ENCODE measurements at places on chromosomes 2 and 18.
A peak's percentile ranks its signal among the peaks of the same experiment; 100 is the strongest.

- no peak for DNase-seq
Measured at GRCh38 chr2:132875193-132875592, 205.2 kb upstream of the LYPD1 start.

DNA sequence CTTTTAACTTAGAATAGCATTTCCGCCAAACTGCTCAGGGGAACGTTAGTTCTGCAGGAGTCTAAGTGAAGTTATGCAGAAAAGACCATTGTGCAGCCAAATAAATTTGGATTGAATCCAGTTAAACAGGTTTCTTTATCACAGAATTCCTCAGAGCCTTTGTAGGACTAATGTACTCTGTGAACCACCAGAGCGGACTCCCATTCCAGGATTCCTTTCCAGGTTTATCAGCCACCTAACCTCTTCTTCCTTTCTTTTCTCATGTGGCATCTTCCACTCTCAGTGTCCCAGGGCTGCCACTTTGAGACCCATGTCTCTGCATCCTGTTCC, 350.4 kb downstream of the TSN start:
- no peak for DNase-seq

DNA sequence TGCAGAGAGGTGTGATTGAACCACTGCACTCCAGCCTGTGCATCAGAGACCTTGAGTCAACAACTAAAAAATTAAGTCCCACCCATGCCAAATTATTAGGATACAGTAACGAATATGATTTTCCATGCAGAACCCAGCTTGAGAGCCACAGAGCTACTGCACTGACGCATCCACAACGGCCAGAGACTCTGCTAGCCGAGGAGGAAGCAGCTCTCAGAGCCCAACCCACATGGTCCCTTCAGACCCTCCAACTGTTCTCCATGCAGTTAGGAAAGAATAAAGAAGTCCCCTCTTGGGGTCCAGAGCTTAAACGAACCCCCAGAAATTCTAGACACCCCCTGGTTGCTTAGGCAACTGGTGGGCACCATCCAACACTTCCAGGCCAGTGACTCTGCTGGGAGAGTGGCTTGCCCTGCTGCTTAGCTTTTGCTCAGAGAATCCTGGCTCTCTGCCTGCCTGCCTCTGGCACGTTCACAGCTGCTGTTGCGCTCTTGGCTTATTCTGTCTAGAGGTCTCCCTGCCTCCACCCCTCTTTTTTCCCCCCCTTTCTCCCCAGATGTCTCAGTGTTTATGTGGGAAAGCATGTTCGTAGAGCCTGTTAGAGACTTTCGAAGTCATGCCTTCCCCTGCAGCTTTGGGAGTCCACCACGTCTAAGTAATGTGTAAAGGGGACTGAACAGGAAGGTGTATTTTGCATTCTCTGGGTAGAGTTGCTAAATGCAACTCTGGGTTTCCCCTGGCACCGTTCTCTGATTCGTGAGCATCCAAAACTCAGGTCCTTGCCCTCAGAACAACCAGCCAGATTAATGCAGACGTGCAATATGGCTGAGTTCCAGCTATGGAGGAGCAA, 26.0 kb upstream of the SP3 start:
- DNase-seq: no peak

- no peak for DNase-seq
Measured at GRCh38 chr2:7517088-7517487, 599.9 kb downstream of the RNF144A start.

DNA sequence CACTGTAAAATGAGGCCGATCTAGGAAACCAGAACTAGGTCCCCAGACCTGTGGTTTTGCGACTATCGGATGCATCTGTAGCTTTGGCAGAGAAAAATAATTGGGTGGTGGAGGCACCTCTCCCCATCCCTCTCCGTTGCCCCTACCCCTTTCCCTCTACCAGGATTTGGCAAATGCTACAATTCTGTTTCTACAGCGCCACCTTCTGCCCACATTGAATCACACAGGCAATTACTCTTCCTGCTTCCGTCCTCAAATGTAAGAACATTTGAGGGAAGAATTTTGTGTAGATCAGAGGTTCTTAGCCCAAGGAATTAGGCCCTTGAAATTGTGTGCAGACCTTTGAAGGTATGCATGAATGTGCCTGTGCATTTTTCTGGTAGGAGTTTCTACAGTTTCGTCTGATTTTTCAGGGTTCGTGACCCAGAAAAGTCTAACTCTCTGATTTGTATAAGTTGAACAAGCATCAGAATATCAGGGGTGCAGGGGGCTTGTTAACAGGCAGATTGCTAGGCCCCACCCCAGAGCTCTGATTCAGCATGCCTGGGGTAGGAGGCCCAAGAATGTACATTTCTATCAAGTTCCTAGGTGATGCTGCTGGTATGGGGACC, 11.2 kb downstream of the ATP6V1B1 start:
- peak; percentile 38 for DNase-seq

DNA sequence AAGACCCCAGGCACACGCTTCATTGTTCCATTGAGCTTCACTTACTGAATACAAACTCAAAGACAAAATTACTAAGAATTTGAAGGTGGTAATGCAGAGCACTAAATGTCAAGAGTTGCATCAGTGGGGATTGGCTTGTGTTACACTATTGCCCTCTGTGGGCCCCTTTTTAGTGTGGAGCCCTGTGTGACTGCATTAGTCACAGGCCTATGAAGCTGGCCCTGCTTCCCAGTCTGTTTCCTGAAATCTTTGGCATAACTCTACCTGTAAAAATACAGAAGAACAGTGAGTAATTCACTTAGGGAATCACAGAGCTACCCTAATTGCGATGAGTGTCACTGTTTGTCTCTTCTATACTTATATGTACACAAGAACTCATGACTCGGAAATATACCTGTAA, 40.0 kb upstream of the STPG4 start:
- DNase-seq: no peak

GRCh38 chr2:44016282-44016681, 20.5 kb upstream of the LRPPRC start:
- DNase-seq: peak; percentile 39

GRCh38 chr2:55156984-55157383, 75.1 kb downstream of the CLHC1 start:
- no peak for DNase-seq

- DNase-seq: no peak
Measured at GRCh38 chr2:32952761-32953476, 6.2 kb downstream of the LTBP1 start.

DNA sequence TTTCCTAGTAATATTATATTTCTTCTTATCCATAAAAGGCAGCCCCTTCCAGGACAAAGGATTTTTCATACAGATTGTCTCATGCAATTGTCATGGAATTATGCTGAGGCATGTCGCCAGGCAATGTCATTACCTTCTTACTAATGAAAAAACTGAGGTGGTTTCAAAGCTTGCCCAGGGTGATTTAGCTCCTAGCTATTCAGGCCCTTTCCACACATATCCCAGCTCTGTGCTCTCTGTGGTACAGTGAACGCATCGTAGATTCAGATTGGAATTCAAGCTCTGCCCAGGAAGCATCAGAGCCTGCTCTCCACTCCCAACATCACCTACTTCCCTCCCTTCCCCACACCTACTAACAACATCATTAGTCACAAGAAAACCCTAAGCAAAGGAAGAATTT, 60.1 kb downstream of the ATP8B1 start:
- no peak for DNase-seq

GRCh38 chr2:236637686-236638569, 68.3 kb downstream of the ACKR3 start:
- DNase-seq: no peak

DNA sequence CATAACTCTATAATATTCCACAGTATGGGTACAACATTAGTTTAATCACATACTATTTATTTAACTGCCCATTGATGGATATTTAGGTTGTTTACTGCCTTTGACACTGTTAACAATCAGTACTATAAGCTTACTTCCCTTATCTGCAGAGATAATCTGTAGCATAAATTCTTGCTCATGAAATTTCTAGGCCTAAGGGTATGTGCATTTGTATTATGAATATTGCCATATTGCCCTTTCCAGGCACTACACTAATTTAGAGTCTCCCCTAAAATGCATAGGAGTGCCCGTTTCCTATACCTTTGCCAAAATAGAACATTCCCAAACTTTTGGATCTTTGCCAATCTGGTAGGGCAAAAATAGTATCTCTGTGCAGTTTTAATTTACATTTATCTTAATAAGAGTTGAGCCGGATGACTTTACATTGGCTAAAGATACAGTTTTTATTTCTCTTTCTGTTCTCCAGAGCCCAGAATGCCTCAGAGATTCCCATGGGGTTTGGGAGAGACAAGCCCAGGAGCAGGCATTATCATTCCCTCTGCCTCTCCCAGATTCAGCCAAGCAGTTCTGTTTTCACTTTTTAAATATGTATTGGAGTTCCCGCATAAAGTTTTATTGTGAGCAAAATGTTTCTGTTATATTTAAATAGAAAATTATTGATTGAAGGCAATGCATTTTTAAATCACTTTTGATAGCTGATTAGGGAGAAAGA, 102.8 kb downstream of the CAPN13 start:
- DNase-seq: no peak

DNA sequence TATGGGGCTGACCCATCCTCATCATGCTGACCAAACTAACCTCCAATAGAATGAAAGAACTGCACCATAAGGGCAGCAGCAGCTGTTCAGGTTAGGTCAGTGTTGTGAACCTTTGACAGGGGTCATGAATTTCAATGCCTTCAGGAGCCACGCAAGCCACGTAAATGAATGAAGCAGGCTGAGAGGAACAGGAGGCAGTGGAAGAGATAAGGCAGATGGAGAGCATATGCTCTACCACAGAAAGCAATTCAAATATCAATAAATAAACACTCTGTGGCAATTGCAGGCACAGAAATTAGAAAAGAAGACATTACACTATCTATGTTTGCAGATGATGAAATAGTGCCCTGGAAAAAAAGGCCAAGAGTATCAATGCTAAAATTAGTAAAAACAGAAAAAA, 56.3 kb downstream of the SCG2 start:
- DNase-seq: no peak

DNA sequence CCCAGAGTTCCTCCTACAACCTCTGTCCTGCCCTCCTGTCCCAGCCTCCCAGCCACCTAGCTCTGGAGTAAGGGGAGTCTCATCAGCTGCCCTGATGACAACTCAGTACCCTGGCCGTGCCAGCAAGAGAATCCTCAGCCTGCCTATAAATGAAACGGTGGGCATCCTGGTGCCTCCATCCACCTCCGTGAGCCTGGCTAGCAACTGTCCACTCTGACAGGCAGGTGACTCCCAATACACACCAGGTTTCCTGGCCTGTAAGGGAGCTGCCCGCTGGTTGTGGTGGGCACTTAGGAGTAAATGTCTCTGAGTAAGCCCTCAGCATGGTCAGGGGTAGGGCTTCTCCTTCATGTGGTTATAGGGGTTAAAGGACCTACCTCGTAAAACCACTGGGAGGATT, 81.5 kb downstream of the XDH start:
- DNase-seq: no peak

- no peak for DNase-seq
Measured at GRCh38 chr2:130911482-130911881, 74.8 kb downstream of the ARHGEF4 start.

DNA sequence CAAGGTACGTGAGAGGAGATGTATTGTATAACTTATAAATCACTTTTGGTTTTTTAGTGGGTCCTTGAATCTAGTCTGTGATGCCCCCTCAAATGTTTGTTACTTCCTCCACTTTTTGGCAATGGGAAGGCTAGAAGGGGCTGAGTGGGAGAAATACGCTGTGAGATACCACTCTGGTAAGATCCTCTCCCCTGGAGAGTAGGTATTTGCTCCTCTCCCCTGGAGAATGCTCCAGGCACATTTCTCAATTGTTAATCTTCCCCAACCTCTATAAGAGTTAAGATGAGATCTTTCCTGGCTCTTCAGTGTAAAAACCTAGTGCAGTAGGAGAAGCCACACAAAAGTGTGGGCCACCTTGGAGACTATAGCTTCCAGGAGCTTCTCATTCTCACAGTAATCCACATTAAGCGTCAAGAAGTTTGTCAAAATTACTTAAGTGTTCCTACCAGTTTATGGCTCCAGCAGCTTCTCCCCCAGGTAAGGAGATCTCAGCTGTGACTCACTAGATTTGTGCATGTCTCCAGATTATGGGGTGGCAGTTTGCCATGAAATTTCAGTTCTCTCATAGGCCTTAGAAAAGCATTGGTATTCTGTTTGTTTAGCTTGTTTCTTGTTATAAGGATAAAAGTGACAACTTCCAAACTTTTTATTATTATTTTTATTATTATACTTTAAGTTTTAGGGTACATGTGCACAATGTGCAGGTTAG, 182.6 kb downstream of the FSIP2 start:
- no peak for DNase-seq

DNA sequence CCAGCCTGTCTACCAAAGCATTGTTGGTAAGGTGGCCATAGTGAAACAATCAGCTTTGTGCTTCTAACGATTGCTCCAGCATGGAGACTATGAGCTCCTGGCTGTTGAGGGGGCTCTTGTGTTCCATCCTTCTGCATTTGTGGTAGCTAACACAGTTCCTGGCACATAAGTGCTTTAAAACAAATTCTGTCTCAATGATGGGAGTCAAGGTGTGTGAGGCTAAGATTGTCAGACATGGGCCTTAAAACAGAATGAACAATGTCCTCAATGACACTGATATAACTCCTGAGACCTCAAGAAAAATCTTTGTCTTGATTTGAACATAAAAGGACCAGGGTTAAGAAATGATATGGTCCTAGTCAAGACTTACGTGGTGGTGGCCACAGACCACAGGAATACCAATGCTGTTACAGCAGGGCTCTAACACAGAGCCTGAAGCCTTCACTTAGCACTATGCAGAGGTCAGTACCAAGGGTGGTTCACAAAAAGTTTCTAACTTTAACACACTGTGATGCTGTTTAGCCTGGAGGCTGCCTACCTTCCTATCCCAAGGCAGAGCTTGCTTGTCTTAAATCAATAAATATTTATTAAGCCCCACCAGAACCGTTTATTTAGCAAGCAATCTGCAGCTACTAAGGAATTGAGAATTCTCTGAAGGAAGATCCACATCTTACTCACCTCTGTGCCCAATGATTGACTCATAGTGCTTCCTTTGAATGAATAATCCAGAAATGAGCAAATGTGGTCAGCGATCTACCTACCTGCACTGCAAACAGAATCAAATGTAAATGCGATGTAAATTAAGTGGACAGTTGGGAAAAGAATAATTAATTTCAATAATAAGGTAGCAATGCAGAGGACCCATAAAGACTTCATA, 35.1 kb downstream of the EVA1A start:
- no peak for DNase-seq

- DNase-seq: no peak
Measured at GRCh38 chr2:1849450-1849849, 105.1 kb upstream of the PXDN start.

GRCh38 chr2:128710242-128710641, 391.6 kb upstream of the HS6ST1 start:
- DNase-seq: no peak

GRCh38 chr2:39730276-39730675, 48.8 kb downstream of the THUMPD2 start:
- DNase-seq: no peak

GRCh38 chr18:8507915-8508705, 101.1 kb upstream of the RAB12 start:
- DNase-seq: no peak

GRCh38 chr2:167653131-167653530, 594.3 kb downstream of the STK39 start:
- DNase-seq: no peak
